ENCODE measurements at places on chromosomes 5 and 9.

GRCh38 chr5:178467568-178468195 is 122.5 kb downstream of the COL23A1 start:
- no peaks in the 10 kb centered on the region for H3K4me1 ChIP-seq
- peak; percentile 52 for DNase-seq
- no peaks in the 10 kb centered on the region for H3K36me3 ChIP-seq

DNA sequence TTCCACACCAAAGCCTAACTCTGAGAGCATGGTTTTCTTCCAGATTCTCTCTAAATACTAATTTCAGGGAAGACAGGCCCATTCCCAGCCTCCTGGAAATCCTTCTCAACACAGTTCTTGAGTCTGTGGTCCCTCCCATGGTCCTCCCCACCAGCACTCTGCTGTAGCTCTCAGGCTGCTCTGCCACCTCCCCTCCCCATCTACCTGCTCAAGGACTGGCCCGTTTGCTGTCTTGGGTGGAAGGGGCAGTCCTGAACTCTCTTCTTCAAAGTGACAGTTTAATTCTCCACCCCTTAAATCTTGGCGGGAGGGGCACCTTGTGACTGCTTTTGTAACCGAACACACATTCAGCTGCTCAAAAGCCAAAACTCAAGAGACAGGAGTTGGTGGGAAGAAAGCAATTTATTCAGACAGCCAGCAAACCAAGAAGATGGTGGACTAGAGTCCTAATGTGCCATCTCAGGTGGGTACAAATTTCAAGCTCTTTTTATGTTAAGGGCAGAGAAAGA is 7.6 kb upstream of the LCN15 start:
- peaks cover 2% of the 10 kb centered on the region for H3K4me1 ChIP-seq
- H3K36me3 ChIP-seq: no peaks in the 10 kb centered on the region
- peaks cover 42% of the 10 kb centered on the region for H3K27me3 ChIP-seq
- no peak overlapping the region for H3K4me3 ChIP-seq

DNA sequence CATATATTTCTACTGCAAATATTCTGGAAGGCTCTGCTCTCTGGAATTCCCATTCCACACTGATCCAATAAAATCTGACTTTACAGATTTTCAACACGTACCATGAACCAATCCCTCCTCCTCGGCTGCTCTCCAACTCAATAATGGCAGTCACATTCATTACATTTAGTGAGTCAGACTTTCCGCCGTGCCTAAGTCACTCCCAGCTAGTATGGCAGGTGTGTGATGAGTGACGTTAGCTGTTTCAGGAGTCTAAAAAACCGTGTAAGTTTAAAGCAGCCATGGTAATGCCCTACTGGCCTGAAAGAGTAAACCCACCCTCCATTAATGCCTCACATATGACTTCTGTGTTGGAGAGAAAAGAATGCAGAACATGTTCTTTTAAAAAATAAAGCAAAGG is 3.3 kb downstream of the FBN2 start:
- H3K36me3 ChIP-seq: peaks cover 10% of the 10 kb centered on the region
- DNase-seq: peak; percentile 26
- no peak overlapping the region for H3K4me3 ChIP-seq

DNA sequence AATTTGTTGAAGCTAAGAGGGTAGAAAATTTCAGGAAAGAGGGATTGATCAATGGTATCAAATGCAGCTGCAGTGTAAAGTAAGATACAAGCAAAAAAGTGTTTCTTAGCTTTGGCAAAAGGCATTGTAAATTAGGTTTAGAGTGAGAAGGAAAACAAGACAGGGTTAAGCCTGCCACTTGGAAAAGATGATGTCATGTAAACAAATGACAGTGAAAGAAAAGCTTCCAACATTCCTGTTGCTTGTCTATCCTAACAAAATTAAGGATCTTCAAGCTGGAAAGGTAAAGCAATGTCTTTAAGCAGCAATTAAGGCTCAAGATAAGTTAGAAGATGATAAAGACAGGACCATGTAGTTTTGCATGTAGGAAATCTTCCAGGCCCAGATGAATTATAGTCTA is 139.1 kb upstream of the PPP2R2B start:
- no peak overlapping the region for H3K27ac ChIP-seq
- DNase-seq: peak; percentile 81
- H3K4me1 ChIP-seq: no peaks in the 10 kb centered on the region

DNA sequence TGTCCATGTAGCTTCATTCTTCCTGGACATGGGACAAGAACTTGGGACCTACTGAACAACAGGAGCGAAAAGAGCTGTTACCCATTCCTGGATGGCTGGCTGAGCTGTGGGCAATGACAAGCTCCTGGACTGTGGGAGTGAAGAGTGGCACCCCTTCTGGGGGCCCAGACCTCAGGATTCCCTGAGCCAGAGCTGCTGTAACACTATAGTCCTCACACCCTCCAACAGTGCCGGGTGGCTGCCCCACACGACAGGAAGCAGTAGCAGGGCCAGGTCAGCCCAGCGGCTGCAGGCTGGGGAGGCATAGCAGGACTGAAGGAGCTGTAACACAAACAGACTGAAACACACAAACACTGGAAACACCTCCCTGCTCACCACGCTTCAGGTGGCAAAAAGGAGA is 169.7 kb upstream of the IRX2 start:
- DNase-seq: no peak
- H3K27me3 ChIP-seq: no peaks in the 10 kb centered on the region
- no peak overlapping the region for H3K27ac ChIP-seq
- H3K36me3 ChIP-seq: no peaks in the 10 kb centered on the region

DNA sequence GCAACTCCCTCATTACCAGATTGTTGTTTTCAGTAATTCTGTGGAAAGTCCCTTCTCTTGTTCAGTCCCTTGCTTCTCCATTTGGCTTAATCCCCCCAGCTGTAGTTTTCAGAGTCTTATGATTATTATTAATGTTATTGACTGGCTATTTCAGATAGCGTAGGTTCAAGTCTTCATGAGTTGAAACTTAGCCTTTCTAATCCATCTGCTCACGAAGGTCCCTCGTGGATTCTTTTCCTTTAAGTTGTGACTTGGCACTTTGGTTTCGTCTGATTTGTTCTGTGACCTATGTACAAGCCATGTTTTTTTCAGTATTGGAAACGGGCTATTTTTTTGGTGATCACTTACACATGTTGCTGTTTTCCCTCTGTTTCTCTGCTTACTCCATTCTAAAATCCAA is 260.3 kb downstream of the TMEM167A start:
- no peak overlapping the region for H3K4me3 ChIP-seq
- DNase-seq: no peak
- no peaks in the 10 kb centered on the region for H3K36me3 ChIP-seq
- no peaks in the 10 kb centered on the region for H3K27me3 ChIP-seq
- no peak overlapping the region for H3K27ac ChIP-seq

DNA sequence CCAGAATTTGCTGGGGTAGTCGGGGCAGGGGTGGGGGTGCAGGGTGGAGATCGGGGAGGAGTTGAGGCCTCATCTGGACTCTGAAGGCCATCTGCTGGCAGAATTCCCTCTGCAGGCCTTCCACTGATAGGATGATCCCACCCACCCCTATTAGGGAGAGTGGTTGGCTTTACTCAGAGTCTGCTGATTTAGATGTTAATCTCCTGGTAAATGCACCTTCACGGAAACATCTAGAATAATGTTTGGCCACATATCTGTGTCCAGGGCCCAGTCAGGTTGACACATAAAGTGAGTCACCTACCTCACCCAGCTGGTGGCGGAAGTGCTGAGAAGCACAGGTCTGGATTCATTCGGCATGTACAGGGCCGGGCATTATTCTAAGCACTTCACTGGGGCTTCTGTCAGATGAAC is 50.0 kb downstream of the DAPK1 start:
- H3K4me3 ChIP-seq: no peak overlapping the region
- H3K36me3 ChIP-seq: peaks cover 12% of the 10 kb centered on the region
- H3K27ac ChIP-seq: peak overlapping the region; percentile 2
- H3K27me3 ChIP-seq: no peaks in the 10 kb centered on the region
- H3K4me1 ChIP-seq: peaks cover 20% of the 10 kb centered on the region
- no peak for DNase-seq

DNA sequence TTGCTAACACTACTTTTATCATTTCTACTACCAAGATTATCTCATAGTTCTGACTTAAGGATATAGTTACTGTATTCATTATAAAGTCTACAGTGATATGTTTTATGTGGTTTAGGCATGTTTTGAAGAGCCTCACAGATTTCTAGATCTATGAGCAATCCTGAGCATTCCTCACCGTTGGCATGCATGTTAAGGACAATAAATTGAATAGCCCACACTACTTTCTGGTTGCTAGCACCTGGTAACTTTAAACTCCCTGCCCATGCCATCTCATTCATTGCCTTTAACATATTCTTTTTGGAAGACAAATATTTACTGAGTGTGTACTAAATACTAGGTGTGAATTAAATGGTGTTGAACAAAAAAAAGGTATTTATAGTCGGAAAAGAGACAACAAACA is 868.1 kb upstream of the CDH9 start:
- H3K27me3 ChIP-seq: no peaks in the 10 kb centered on the region
- no peak overlapping the region for H3K4me3 ChIP-seq
- no peak for DNase-seq
- no peaks in the 10 kb centered on the region for H3K4me1 ChIP-seq
- H3K36me3 ChIP-seq: no peaks in the 10 kb centered on the region
- no peak overlapping the region for H3K27ac ChIP-seq

DNA sequence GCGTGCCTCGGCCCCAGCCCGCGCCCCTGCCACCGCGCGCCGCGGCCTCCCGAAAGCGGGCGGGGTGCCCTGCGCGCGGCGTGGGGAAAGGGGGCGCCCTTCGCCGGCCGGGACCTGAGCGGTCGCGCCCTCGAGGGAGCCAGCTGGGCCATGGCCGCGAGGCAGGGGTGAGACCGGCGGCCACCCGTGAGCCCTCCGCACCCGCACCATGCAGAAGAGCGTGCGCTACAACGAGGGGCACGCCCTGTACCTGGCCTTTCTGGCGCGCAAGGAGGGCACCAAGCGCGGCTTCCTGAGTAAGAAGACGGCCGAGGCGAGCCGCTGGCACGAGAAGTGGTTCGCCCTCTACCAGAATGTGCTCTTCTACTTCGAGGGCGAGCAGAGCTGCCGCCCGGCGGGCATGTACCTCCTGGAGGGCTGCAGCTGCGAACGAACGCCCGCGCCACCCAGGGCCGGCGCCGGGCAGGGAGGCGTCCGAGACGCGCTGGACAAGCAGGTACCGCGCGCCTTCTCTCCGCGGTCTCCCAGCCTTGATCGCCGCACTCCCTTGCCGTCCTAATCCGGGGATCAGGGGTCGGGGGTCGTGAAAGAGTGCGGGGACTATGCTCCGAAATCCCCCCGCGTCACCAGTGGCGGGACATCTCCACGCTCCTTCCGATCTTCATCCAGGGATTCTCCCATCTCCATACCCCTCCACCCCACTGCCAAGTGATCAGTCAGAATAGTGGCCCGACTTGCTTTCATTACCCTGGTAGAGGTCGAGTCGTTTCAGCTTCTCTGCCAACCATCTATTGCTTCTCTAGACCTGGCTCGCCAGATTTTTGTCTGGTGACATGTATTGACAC is 590 bp downstream of the RASGRF2 start:
- H3K36me3 ChIP-seq: no peaks in the 10 kb centered on the region
- H3K27me3 ChIP-seq: peaks cover 44% of the 10 kb centered on the region
- DNase-seq: peak; percentile 77

- H3K4me1 ChIP-seq: no peaks in the 10 kb centered on the region
- H3K4me3 ChIP-seq: no peak overlapping the region
- no peaks in the 10 kb centered on the region for H3K27me3 ChIP-seq
- no peak overlapping the region for H3K27ac ChIP-seq
- H3K36me3 ChIP-seq: no peaks in the 10 kb centered on the region
- DNase-seq: no peak
Observed at GRCh38 chr9:27432308-27432707, 91.8 kb upstream of the IFNK start.

DNA sequence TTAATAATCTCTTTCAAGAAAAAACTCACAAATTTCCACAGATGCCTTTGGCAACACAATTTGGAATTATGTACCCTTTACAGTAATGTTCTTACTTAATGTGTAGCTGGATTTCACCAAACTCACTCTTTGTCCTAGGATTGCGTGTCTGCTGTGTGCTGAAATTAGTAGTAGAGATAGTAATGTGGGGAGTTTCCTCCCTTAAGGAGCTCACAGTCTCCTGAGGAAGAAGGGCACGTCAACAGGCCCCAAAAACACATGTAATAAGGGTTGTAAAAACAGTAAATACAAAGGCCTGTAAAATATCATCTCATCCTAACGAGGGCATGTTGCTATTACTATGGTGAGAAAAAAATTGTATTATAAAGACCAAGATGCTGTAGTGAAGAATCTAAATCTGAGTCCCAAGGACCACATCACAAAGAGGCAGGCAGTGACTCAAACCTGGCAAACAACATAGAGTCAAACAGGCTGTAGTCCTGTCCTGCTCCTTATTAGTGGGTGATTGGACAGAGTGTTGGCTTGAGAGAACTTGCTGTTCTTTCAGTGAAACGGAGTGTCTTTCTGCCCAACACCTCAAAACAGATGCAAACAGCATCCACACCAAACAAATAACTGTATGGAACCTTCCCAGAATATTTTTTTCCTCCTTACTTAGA is 83.2 kb upstream of the PAPPA start:
- H3K4me3 ChIP-seq: no peak overlapping the region
- H3K27ac ChIP-seq: no peak overlapping the region

DNA sequence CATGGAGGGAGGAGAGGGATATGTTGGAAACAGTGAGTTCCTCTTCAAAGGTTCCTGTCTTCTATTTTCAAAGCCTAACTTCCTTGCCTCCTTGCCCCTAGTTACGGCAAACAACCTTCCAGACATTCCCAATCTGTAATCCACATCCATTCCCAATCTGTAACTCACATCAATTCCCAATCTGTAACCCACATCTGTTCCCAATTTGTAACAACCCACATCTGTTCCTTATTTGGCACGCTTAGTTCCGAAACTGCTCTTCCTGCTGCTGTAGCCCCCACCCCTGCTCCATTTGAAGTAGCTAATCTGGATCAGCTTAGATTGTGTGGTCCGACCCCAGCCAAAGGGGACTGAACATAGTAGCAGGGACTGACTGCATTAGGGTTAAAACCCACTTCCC is 23.9 kb upstream of the IDNK start:
- no peaks in the 10 kb centered on the region for H3K36me3 ChIP-seq
- H3K27me3 ChIP-seq: peaks cover 4% of the 10 kb centered on the region
- no peak overlapping the region for H3K27ac ChIP-seq
- no peak overlapping the region for H3K4me3 ChIP-seq
- DNase-seq: no peak

GRCh38 chr9:110555551-110556331 is 23.8 kb downstream of the SVEP1 start:
- H3K27me3 ChIP-seq: no peaks in the 10 kb centered on the region
- H3K4me3 ChIP-seq: peak overlapping the region; percentile 56
- H3K36me3 ChIP-seq: peaks cover 5% of the 10 kb centered on the region

DNA sequence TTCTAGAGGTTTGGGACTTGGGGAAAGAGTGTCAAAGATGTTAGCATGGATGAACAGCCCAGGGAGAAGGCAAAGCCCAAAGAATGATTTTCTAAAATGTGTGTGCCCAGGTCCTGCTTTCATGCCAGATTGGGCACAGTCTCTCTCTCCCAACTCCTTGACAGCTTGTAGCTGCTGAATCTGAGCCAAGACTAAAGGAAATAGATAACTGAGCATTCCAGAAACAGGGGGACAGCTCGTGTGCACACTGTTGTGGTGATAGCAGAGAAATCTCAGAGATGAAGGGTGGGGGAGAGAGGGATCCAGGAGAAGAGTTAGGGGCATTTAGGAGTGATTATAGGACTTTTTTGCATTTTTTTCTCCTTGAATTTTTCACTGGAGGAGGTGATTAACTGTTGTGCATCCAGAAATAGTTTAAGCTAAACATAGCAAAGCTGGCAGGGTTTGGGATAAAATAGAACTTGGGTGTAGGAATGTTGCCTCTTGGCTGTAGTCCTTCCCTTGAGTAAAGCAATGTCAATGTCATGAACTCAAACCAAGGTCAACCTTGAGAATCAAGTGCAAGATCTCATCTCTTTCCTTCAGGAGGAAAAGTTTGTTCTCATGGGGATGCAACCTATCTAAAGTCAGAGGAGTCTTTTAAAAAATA is 245.9 kb downstream of the SH3GL2 start:
- H3K4me1 ChIP-seq: no peaks in the 10 kb centered on the region
- H3K27ac ChIP-seq: peak overlapping the region; percentile 18
- peaks cover 21% of the 10 kb centered on the region for H3K27me3 ChIP-seq
- no peaks in the 10 kb centered on the region for H3K36me3 ChIP-seq
- no peak overlapping the region for H3K4me3 ChIP-seq
